ENCODE measurements at places on chromosomes 3 and 15.

DNA sequence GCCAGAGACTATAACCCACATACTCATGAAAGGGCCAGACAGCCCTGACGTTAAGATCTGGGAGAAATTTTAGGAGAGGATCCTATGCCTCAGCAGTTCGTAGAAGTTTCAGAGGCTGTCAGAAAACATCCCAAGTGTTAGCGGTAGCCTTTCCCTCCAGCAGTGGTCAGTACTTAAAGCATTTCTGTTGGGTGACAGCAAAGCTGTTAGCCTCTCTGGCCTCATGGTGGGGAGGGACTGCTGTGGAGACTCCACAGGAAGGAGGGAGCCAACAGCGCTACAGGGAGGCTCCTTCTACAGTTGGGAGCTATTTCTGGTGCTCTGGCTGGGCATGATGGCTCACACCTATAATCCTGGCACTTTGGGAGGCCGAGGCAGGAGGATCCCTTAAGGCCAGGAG lies 27.4 kb downstream of the IDH2 start:
- DNase-seq, result no peak

GRCh38 chr15:94047566-94047965 lies 183.8 kb upstream of the MCTP2 start:
- DNase-seq, result no peak

- DNase-seq, result no peak
These were observed 7.7 kb upstream of the KY start for GRCh38 chr3:134658555-134658954.

DNA sequence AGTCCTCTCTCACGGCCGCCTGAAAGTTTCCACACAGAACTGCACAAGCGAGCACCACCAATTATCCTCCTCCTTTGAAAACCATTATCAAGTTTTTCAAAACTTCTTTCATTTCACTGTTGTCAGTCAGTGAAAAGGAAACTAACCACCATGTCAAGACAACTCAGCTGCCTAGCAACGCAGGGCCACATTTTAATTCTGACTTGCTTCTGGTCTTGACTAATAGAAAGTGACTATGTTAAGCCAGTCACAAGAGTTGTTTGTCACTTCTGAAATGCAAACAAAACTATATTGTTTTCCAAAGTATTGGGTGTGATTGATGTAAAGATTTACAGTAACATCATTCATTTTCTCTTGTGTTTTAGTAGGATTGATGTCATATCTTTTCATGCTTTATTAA lies 612.8 kb upstream of the AGTR1 start:
- DNase-seq, result no peak

DNA sequence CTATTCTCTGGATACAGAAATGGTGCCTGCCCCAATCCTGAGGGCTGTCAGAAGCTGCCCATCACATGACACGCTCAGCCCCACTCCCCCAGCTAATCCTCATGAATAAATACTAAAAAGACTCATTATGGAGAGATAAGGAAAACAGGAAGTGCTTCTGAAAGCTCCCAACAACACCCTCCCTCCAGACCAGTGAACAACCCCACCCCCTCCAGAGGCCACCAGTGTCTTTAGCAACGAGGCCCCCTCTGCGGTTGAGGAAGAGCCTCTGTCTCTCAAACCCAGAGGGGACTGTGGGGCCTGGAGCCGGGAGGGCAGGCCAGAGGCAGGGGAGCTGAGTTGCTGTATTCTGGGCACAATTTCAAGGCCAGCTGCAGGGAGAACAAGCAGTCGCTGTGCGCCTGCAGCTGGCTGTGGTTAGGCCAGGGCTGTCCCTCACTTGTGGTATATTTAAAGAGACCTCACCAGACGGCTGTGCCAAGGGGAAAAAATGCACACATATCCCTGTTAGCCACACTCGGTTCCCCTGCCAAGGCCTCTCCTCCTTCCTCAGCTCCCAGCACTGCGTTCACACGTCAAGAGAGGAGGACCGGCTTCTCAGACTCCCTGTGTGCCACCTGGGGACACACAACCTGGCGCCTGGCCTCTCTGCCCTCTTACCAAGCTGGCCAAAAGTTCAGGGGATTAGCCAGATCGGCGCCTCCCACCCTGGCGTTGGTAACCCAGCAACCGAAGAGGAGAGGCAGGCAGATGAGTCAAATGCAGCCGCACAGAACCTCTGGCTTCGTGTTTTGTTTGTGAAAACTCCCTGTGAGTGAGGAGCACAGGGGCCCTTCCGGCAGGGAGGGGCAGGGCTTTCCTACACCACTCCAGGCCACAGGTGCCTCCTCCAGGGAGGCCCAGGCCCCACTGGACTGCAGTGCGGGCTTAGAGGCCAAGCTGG lies 101.2 kb upstream of the ETV5 start:
- DNase-seq, result peak; percentile 26

- no peak for DNase-seq
These were observed 1.7 kb downstream of the DTWD1 start for GRCh38 chr15:49622561-49622960.

DNA sequence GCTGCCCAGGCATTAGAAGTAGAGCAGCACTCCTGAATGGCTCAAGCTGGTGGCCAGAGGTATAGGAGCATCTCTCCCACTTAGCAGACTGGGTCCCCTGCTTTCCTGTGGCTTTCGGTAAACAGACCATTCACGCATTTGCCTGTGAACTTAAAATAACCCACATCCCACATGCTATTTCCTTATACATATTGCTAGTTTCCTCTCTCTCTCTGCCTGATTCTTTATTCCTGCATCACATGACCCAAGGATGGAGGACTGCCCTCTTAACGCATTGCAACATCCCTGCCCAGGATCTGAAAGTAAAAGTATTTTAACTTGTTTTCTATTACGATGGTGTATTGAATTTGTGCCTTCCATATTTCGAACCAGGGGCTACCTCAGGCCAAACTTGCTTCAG lies 43.4 kb upstream of the NLGN1 start:
- DNase-seq, result no peak

GRCh38 chr3:42755681-42756578 lies 17.1 kb downstream of the CCDC13 start:
- DNase-seq, result no peak

GRCh38 chr3:39234651-39235050 lies 42.3 kb upstream of the XIRP1 start:
- no peak for DNase-seq

DNA sequence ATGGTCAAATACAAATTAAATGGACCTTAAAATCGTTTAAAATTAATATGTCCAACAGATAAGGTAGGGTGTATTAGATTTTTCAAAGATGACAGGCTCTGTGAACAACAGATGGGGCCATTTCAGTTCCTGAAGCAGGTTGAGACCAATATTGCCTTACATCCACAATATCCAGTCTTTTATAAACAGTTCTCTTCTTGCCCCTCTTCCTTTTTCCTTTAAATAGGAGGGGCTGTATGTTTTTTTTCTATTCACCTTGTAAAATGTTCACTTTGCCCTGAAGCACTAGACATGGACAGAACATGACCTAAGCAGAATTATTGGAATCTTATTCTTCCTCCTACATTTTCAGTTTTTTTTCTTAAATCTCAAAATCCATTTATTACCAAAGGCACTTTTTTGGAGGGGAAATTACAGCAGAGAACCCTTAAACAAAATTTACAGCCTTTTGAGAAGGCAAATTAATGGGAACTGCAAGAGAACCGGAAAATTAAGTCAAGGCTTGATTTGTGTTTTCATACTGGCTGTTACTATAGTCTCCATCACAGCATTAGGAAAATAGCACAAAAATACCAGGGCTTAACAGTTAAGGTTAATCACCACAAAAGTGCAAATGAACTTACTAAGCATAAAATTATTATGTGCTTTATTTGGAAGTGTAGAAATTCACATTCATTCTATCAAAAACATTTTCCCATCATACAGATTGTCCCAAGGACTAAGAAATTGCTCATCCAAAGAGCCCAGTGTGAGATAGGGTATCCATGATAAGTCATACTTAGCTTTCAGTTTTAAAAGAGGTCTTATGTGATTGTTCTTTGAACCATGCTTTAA lies 55.8 kb downstream of the CMSS1 start:
- DNase-seq, result no peak

GRCh38 chr15:73114064-73114463 lies 61.8 kb downstream of the NEO1 start:
- DNase-seq, result no peak

DNA sequence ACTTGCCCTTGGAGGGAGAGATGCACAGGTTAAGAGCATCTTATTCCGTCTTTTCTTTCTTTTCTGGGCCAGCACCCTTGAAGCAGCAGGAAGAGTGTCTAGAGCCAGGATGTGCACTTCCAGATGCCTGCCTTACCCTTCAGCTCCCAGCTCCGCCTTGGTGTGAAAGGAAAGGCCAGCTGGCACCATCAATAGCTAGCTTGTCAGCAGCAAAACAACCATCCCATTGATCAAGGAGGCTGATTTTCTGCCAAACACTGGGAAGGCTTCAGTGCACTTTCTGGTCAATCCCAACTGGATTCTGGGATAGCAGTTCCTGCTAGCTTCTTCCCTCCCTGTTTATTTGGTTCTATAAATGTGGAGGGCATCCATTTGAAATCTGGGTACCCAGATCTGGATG lies 110.9 kb upstream of the GALNT15 start:
- DNase-seq, result no peak

GRCh38 chr15:94237903-94238302 lies 6.5 kb downstream of the MCTP2 start:
- no peak for DNase-seq

DNA sequence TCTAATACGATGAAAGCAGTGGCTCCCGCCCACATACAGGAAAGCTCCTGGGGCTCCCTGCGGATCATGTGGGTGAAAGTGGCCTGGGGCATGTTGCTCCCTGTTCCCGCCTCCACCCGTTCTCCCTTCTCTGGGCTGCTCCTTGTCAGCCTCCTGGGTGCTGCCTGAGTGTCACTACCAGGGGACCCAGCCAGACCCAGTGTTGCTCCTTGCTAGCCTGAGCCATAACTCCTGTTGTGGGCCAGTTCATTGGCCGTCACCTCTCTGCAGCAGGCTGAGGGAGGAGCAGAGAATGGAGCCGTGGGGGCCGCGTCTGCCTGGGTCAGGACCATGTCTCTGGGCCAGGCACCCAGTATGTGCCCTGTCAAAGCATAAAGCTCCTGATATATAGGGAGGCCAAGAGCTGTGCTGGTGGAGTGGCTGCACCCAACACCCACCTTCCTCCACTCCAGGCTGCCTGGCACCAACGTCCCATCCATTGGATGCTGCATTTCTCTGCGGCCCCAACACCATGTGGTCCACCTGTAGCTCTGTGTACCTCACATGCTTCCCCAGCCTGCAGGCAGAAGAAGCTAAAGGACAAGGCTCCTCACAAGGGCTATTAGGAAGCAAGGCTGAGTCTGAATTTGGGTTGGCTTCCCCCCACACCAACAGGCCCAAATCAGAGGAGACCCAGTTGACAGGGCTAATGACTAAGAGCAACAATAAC lies 40.5 kb downstream of the KLF13 start:
- DNase-seq, result no peak

All from AG04450 (cell line).